Stimulated activated CD4-positive, alpha-beta T cell treated with anti-CD3 and anti-CD28 coated beads, TNF-alpha, amount 100 ng/mL, for 1 hour (primary cell): ENCODE measurements at places on chromosomes 12 and 14.

- no peak for DNase-seq
These were observed 8.2 kb downstream of the VDR start for GRCh38 chr12:47896633-47897032.

DNA sequence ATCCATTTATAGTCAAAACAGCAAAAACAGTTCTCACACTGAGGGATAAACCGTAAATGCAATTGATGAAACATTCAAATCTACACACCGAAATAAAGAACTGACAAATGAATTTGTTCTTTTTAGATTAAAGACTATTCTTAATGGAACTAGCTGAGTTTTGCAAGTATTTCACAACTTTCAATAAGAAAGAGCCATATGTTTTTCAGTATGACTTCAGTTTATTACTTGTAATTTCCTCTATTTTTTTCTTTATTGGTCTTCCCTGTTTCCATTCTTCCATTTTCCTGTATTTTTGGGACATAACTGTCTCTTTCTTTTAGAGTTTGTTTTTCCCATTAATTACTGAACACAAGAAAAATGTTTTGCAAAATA lies 4.3 kb downstream of the BCAT1 start:
- DNase-seq, result no peak

DNA sequence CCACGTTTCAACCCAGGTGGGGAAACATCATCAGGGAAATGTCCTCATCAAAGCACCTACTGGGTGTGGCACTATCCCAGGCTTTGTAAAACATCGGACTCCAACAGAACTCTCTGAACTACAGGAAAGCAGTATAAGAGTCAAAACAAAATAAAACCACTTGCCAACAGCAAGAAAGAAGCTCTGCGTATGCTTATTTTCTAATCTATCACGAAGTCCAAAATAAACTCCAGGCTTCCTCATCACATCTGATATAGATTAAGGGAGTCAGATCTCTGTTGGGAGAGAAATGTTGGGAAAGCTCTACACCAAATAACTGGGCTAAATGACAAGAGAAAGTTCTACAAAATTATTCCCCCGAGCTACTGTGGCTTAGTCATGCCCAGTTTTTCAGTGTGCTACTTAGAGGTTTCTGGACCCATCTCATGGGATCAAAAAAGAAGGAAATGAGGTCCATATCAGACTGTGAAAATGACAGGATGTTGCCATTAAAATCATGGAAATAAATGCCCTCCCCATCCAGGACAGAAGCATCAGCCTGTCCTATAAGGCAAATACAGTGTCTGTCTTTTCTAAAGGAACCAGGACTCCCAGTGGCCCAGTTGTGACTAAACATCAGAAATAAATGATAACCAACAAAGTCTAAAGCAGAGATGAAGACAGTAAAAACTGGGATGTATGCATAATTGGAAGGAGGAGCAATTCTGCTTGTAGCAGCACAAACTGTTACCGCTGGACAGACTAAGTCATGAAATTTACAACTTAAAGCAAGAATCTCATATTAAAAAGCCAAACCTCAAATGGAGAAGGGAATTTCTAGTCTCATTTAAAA lies 149.5 kb downstream of the STXBP6 start:
- DNase-seq, result no peak

- DNase-seq, result no peak
These were observed 6.0 kb upstream of the SDSL start for GRCh38 chr12:113416091-113416754.

DNA sequence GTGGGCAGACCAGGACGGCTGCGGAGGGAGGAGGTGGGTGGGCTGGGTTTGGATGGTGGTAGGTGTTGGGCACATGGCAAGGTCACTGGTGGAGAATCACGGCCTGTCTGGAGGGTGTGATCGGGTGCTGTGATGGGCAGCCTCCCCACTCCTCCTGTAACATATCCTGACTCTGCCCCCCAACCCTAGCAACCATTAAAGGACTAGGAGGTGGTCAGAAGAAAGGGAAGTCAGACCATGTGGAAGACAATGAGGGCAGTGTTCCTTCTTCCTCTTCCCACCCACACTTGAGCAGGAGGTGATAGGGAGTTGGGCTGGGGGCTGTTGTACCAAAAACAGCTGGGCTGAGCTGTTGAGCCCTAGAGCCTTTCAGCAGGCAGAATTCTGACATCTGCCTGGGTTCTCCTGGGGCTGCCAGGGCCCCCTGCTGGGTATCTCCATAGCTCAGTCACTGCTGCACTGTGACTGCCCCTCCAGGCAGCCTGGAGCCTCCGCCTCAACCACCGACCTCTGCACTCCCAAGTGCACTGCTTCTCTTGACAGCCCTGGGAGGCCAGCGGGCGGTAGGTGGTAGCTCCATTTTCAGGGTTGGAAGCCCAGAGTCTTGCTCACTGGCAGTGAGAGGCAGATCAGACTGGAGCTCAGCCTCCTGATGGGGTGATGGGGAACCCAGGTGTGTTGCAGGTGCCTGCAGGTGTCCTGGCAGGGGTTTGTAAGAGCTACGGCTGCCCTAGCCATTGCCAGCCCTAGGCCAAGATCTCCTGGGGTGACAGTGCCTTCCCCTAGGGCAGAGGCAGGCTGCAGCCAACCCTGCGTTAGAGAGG lies 15.4 kb downstream of the VASH1 start:
- DNase-seq, result no peak

GRCh38 chr12:75578546-75578945 lies 67.1 kb upstream of the KRR1 start:
- DNase-seq, result no peak

DNA sequence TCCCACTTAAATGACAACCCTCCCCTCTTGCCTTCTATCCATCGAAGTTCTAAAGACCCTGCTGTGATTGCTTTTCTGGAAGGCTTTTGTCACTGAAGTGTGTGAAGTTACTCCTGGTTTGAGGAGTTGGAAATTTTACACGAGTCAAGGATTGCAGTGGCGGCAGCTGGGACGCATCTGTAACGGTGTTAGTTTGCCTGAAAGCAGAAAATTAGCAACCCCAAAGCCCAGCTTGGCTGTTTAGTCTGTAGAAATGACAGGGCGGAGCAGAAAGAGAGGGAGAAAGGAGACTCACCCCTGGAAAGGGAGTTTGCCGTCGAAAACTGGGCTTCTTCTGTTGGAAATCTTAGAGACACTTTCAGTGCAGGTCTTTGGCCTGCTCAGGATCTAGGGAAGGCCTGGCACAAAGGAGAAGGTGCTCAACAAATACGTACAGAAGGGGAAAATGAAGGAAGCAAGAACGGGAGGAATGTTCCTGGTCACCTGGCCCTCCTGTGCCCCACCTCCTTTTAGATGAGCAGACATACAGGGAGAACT lies 931 bp upstream of the MYF5 start:
- DNase-seq, result no peak

DNA sequence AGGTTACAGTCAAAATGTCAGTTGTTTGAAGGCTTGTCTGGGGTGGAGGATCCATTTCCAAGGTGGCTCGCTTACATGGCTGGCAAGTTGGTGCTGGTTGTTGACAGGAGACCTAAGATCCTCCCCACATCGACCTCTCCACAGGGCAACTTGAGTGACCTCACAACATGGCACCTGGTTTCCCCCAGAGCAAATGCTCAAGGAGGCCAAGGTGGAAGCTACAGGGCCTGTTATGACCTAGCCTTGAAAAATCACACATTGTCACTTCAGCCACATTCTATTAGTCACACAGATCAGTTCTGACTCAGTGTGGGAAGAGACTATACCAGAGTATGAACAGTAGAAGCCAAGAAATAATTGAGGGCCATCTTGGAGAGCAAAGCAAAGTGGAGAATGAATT lies 11.3 kb upstream of the GNG2 start:
- no peak for DNase-seq

GRCh38 chr12:102093319-102093718 lies 26.6 kb downstream of the NUP37 start:
- no peak for DNase-seq

DNA sequence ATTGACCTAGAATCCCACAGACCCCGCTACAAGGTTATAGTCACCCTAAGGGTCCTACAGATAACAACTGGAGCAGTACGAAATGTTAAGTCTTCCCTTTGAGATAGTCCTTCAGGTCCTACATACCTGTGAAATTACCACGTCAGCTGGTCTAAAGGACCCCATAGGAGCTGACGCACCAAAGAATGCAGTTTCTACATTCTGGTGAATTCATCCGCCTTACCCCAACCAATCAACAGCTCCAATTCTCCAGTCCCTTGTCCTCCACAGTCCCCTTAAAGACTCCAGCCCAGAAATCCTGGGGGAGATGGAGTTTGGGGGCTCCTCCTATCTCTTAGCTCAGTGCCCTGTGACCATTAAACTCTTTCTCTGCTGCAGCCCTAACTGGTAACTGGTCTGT lies 36.2 kb upstream of the PRMT8 start:
- DNase-seq, result no peak

GRCh38 chr12:41264281-41264680 lies 76.2 kb downstream of the PDZRN4 start:
- DNase-seq, result no peak

- DNase-seq, result no peak
These were observed 147.9 kb upstream of the E2F7 start for GRCh38 chr12:77213319-77213718.

GRCh38 chr14:76337635-76338545 lies 38.0 kb upstream of the ESRRB start:
- DNase-seq, result no peak

GRCh38 chr12:67964456-67964855 lies 24.8 kb upstream of the IFNG-AS1 start:
- no peak for DNase-seq

GRCh38 chr14:94681300-94682060 lies 69.3 kb downstream of the SERPINA3 start:
- no peak for DNase-seq

GRCh38 chr14:88128816-88129215 lies 123.9 kb downstream of the GPR65 start:
- no peak for DNase-seq

- no peak for DNase-seq
These were observed 285.9 kb downstream of the FOXN3 start for GRCh38 chr14:89131004-89131750.

DNA sequence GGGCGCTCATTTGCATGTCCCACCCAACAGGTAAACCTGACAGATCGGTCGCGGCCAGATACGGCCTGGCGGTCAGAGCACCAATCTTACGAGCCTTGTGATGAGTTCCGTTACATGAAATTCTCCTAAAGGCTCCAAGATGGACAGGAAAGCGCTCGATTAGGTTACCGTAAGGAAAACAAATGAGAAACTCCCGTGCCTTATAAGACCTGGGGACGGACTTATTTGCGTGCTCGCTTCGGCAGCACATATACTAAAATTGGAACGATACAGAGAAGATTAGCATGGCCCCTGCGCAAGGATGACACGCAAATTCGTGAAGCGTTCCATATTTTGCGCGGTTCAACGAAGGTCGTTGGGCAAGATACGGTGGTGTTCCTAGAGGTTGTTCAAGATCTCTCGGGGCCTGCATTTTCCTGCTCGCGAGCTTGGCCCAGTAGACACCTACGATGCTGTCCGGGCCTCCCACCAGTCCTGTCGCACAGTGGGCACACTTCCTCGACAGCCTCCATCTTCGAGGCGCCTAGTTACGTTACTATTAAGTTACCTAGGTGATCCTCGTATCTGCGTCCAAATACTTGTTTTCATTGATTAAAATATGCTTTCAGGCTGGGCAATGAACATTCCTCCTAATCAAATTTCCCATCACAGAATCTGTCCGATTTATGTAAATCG lies at the start of gene RNU6-7:
TSS of gene RNU6-7 (plus strand) at position 230 of the 675 bp plus-strand sequence.
- DNase-seq, result no peak
